Omental fat pad (tissue), 4 donors: ENCODE measurements at places on chromosomes 3 and 15. TPM values are rescaled to one million over a fixed set of nuclear protein-coding genes. Genes with fewer than 3 reads are reported as not detected.

DNA sequence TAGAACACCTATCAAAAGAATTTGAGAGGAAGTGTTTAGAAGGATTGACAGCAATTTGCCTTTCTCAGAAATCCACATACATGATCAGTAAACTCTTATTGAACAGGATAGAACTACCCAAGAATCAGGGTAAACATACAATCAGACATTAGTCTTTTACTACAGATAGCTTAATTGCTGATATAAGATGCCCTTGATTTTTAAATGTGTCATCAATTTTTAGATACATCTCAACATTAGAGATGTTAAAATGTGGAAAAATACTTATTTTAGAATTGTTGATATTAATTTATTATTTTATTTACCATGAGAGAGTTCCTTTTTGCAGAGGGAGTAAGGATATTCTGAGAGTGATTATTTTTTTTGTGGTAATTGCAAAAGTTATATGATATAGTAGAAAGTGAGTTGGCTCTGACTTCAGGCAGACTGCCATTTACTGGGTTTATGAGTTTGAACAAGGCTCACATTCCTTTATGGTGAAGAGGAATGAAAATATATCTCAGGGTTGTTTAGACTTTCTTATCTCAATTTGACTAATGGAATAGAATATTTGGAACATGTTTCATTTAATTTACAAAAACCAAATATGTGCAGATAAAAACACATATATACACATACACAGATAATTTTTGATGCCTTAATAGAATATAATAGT, 302.8 kb upstream of the GOLIM4 start:
- DNase-seq: no peak

DNA sequence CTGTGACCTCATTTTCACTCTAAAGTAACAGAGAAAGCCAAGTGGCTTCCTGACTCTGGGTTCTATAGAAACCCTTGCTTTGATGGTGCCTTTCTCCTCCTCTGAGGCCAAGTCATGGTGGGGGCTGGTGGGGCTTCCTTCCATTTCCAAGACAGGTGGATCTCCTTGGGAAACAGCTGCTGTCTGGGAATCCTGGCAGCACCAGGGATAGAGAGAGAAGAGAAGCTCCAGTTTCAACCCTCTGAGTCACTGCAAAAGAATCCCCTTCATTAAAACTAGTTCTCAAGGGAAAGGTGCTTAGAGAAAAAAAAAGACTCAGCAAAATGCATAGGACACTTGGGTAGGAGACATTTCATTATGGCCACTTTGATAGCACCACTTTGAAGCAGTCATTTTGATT, 614.4 kb downstream of the FHIT start:
- no peak for DNase-seq

DNA sequence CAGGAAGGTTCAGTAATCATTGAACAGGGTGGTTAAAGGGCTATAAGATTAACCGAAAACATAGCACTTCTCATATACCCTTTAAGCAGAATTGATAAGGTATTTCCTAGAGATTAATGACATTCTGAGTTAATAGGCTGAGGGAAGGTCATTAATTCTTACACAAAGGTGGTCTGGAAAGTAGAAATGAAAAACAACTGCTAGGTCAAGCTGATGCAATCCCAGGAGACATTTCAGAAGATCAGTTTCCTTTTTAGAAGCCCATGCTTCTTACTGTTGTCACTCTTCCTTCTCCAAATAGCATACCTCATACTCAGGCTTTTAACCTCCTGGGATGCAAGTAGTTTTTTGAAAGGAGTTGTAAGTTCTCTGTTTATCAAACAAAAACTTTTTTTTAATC, 8.8 kb downstream of the FILIP1L start:
- no peak for DNase-seq

GRCh38 chr15:24292837-24293236, 382.7 kb upstream of the NPAP1 start:
- no peak for DNase-seq

DNA sequence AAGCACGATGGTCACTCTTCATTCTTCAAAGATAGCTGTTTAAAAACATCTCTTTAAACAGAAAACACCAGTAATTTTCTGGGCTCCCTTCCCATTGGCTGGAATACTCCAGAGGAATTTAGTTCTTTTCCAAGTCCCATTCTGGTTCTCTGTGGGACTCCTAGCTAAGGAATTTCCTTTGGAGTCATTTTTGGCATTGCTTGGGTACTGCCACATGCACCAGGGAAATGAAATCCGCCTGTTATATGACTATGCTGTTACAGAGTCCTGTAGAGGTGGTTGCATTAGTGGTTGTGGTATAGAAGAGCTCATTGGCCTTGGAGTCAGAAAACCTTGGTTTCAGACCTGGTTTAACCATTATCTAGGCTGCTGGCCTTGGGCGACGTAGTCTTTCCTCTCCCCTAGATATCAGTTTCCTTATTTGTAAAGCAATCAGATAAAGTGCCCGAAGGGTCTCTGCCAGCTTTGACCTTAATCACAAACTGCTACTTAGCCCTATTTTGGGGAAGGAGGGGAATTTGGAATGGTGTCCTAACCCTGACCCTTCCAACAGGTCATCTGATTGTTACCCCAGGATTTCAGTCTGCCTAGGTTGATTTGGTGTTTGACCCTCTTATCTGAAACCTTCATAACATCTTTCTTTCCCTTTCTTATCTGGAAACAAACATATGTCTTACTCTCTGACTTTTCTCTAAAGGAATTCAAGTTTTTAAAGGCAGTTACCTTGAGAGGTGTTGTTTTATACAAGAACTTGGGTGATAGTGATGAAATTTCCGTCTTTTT, 13.4 kb downstream of the RTP1 start:
- DNase-seq: no peak

DNA sequence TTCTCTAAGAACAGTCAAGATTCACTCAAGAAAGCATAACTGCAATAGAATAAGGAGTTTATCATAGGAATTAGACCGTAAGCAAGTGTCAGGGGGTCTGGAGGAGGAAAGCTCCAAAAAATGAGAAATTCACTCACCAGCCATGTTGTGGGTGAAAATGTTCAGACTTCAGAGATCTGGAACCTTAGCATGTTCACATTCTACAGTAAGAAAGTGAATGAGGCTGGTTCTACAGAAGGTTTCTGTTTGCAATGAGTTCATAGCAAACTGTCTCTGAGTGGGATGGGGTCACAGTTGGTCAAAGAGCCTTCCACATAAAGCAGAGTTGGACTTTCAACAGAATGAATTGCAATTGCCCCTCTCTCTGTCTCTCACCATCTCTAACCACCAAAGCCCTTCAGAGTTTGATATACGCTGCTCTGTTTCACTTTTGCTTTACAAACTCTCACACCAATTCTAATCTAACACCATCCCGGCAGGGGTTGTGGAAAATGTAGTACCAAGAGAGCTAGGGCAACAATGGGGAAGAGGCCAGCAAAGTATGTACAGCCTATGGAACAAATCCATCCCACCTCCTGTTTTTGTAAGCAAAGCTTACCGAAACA, 581.8 kb upstream of the UBE2E2 start:
- DNase-seq: no peak

The ROBO2 gene
- total RNA-seq: 1.3 TPM

The SLC38A3 gene
- total RNA-seq: not detected

The CHRFAM7A gene
- total RNA-seq: 1.3 TPM

The ONECUT1 gene
- not detected for total RNA-seq
